ENCODE measurements at places on chromosomes 16 and 17.

DNA sequence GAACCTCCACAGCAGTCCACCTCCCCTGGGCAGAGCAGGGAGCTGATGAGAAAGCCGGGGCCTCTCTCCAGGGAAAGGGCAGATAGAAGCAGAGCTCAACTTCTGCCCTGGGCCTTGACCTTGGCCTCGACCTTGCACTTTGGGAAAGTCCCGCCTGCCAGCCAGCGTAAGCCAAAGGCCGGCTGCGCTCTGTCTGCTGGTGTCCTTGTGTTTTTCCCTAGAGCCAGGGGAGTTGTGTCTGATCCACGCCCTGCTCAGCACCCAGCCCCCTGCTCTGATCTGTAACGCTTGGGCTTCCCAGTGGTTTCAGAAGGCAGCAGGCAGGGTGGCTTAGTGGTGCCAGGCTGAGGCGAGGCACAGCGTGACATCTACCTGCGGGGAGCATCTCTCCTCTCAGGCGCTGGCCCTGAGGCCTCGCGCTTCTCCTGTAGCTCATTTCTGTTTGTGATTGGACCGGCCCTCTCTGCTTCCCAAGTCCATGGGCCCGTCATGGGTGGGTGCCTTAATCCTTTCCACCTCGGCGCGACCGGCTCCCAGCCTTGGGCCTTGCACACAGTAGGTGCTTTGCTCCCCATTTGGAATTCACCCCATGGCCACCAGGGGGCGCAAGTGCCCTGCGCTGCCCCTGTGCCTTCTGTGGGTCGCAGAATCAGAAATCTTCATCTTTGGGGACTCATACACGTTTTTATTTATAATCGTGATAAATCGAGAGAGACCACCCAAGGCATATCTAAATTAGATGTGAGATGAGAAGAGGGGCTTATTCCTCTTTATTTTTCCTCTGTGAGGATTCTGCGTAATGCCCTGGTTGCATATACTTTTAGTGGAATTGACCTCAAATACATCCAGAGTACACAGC lies 24.2 kb downstream of the SGSH start:
- DNase-seq = peak; percentile 26

GRCh38 chr17:4204710-4205173 lies 59.0 kb downstream of the ANKFY1 start:
- peak; percentile 100 for DNase-seq

GRCh38 chr16:17331071-17331607 lies 139.6 kb downstream of the XYLT1 start:
- DNase-seq = no peak

DNA sequence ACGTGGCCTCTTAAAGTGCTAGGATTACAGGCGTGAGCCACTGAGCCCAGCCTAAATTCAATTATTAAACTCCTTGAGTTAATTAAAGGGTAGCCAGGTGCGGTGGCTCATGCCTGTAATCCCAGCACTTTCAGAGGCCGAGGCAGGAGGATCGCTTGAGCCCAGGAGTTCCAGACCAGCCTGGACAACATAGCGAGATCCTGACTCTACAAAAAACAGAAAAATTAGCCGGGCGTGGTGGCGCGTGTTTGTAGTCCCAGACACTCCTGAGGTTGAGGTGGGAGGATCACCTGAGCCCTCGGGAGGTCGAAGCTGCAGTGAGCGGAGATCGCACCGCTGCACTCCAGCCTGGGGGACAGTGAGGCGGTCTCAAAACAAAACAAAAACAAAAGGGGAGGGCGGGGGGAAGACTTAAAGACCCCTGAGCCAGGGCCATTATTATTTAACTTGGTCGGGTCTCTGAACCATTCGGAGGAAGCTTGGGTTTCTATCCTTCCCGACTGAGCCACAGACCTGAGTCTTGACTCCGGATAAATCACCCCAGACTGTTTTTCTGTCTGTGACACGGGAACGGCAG lies 19.5 kb downstream of the BCL7C start:
- no peak for DNase-seq

GRCh38 chr17:57868007-57868909 lies 18.4 kb upstream of the MRPS23 start:
- DNase-seq = peak; percentile 94

GRCh38 chr17:68763562-68763961 lies 162.4 kb upstream of the FAM20A start:
- DNase-seq = peak; percentile 17

- no peak for DNase-seq
These were observed 9.8 kb downstream of the SARM1 start for GRCh38 chr17:28381141-28381825.

DNA sequence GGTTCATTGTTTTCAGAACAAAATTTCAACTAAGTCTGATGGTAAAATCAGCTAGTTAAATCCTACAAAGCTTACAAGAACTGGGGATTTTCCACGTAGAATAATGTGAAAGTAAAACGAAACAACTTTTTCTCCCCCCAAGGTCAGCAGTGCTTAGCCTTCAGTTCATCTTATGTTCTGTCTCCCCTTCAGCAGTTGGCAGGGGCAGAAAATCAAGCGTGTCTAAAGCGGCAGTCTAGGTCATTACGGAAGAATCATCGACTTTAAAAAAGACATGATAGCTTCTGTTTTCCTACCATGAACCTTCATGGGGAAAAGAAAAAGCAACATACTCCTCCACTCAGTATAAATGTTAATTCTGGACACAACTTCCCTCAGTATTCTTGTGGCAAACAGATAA lies 50.7 kb downstream of the GNA13 start:
- DNase-seq = no peak

DNA sequence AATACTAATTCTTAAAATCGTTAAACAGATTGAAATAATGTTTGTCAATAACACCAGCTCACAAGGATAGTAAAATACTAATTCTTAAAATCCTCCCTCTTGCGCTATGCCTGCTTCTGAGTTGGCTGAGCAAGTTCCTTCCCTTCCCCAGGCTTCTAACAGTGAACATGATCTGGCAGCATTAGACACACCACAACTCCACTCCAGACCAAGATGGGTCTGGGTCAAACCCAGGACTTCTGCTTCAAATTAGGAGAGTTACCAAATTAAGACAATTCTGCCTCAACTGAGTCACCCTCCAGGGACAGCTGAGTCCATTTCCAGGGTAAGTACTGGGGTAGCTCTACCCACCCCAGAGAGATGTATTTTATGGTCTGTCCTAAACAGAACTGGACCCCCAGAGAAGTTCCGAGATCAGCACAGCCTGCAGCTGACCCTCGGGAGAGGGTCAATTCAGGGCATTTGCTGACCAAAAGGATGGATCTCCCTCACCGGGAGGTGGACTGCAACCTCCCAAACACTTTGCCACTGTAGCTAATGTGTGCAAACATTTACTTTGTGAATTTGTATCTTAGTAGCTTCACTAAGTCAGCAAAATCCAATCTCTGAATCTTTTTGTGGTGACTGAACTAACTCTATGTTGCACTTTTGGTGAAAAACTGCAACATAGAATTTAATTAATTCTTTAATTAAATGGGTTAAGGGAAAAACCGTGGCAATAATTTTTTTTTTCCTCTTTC lies 48.8 kb downstream of the ADCY9 start:
- peak; percentile 75 for DNase-seq

GRCh38 chr17:57600074-57600473 lies 145.0 kb downstream of the CCDC182 start:
- DNase-seq = peak; percentile 47

DNA sequence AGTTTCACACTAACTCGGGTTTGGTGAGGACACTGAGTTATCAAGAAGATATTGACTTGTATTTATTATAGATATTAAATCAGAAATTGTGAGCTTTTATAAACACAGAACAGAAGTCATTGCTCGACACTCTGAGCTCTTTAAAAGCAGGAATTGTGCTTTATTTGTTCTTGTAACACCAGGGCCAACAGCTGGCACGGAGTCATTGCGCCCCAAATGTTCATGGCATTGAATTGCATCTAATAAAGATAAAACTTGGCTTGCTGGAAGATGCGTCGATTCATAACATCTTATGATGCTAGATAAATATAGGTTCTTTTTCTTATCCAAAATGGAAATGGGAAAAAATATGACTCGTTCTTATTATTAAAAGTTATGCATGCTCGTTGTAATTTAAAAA lies 11.8 kb upstream of the MLYCD start:
- DNase-seq = peak; percentile 27

DNA sequence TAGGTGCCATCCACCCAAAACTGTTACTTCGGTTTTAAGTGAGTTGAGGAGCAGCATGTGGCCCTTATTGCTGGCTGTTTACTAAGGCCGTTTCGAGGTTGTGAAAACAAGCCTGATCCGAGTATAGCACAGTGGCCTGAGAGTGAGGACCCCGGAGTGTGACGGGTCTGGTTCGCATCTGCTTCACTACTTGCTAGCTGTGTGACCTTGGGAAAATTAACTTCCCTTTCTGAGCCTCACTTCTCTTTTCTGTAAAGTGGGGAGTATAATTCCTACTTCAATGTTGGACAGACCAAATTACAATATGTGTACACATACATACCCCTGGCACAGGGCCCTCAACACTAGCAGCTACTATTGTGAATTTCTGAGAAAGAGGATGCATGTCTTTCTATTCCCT lies 11.7 kb upstream of the HEATR6 start:
- no peak for DNase-seq

DNA sequence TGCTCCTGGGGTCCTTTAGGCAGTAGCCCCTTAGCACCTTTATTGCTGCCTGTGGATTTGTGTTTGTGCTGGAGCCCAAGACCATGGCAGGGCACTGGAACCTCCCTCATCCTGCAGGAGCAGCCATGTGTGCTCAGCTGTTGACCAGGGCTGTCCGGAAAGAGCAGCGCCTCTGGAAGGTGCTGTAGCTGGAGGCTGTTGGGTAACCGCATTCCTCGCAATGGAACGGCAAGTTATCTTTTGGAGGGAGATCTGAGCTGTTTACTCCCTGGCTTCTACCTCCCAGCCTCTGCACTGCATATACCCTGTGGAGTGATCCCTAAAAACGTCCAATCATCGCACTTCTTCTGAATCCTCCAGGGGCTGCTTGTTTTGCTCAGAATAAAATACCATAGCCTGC lies 291.0 kb downstream of the SNX29 start:
- DNase-seq = no peak

DNA sequence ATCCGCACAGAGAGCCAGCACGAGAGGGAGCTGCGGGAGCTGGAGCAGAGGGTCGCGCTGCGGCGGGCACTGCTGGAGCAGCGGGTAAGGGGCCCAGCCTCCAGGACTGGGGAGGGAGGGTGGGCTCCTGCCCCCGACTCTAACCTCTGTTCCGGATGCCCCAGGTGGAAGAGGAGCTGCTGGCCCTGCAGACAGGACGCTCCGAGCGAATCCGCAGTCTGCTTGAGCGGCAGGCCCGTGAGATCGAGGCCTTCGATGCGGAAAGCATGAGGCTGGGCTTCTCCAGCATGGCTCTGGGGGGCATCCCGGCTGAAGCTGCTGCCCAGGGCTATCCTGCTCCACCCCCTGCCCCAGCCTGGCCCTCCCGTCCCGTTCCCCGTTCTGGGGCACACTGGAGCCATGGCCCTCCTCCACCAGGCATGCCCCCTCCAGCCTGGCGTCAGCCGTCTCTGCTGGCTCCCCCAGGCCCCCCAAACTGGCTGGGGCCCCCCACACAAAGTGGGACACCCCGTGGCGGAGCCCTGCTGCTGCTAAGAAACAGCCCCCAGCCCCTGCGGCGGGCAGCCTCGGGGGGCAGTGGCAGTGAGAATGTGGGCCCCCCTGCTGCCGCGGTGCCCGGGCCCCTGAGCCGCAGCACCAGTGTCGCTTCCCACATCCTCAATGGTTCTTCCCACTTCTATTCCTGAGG lies 4.4 kb downstream of the HIRIP3 start:
- no peak for DNase-seq

GRCh38 chr17:18258356-18259038 lies at the start of gene FLII:
TSS of gene FLII (minus strand) at chr17:18258738. CDS start at chr17:18258690, 48 bp downstream.
- no peak for DNase-seq

DNA sequence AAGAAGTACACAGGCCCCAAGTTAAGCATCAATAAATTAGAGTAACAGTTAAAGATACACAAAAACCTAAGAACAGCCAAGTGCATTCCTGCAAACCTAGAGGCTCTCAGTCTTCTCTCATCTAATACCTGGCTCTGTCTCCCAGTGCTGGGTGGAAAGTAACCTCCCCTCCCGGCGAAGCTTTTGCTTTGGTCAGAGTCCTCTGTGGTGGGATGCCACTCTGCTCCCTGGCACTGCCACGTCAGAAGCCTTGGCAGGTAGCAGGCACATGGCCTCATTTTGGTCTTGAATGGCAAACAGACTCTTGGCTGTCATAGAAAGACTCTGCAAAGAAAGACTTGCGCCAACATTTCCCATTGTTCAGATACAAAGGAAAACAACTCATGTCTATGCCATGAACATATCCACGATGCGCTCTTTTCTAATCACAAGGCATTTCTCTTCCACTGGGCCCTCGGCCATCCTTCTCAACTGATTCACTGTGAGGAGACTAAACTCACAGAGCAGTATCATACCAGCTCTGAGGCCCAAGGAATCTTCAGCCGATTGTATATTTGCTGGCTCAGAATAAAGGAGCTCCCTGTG lies 21.2 kb downstream of the MTHFSD start:
- DNase-seq = no peak

- peak; percentile 83 for DNase-seq
These were observed at the start of gene TMEM220 for GRCh38 chr17:10729334-10730193. TSS of gene TMEM220 (minus strand) at chr17:10730023. CDS start at chr17:10729851, 172 bp downstream.

DNA sequence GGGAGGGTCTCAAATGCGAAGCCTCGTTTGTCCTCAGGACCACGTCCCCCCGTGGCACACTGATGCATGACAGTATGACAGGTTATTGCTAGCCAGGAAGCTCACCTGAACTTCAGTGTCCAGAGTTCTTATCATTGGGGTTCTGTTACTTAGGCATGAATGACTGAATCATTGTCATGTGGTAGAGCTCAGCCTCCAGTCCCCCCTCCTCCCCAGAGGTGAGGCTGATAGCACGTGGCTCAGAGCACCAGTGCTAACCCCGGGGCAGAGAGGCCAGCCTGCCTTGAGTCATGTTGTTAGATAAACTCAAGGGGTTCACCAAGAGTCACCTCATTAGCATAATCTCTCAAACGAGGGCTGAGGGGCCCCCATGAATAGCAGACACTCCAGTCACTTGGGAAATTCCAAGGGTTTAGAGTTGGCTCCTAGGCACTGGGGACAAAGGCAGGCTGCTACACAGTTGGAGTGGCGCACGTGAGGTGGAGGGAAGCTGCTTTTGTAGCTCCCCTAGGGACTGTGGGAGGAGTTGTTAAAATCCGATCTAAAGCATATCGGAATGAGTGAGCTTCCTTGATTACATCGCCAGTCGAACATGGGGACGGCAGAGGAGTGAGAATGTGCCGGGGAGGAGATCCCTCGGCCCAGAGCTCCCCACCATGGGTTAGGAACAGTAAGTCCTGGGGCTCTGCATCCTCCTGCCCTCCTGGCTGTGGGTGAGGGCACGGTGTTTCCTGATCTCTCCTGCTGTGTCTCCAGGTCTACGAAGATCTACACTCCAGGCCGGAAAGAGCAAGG lies 18.2 kb downstream of the DHX38 start:
- no peak for DNase-seq

GRCh38 chr17:73640691-73641090 lies 3.6 kb downstream of the SDK2 start:
- DNase-seq = no peak

GRCh38 chr17:77930780-77931768 lies 27.4 kb upstream of the TNRC6C start:
- DNase-seq = no peak

DNA sequence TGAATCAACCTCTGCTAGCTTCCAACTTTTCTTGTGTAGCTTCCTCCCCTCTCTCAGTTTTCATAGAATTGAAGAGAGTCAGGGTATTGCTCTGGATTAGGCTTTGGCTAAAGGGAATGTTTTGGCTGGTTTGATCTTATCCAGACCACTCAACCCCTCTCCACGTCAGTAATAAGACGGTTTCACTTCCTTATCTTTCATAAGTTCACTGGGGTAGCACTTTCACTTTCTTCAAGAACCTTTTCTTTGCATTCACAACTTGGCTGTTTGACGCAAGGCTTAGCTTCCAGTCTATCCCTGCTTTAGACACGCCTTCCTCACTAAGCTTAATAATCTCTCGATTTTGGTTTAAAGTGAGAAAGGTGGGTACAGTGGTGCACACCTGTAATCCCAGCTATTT lies 29.7 kb upstream of the OR1A2 start:
- no peak for DNase-seq

Data from EH (cell line).